ENCODE measurements at places on chromosomes 3 and 15. TPM values are rescaled to one million over a fixed set of nuclear protein-coding genes. Genes with fewer than 3 reads are reported as not detected.
A peak's percentile ranks its signal among the peaks of the same experiment; 100 is the strongest.

GRCh38 chr3:152243721-152244516 lies 24.8 kb upstream of the MBNL1 start:
- DNase-seq: no peak

DNA sequence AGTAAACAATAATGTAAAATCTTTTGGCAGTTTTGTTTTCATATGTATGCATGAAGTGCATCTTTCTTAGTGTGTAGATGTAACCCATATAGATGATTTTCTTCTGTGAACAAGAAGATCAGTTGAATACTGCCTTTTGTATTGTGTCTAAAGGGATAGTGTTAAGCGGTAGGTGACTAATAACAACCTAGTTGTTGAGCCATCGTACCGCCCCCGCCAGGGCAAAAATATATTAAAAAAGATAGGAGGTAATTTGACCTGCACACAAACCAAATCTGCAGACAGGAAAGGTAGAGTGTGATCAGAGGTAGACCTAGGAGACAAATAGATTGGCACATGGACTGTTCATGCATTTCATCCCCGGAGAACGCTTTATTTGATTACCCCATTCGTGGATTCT lies 3.3 kb upstream of the GMNC start:
- no peak for DNase-seq

DNA sequence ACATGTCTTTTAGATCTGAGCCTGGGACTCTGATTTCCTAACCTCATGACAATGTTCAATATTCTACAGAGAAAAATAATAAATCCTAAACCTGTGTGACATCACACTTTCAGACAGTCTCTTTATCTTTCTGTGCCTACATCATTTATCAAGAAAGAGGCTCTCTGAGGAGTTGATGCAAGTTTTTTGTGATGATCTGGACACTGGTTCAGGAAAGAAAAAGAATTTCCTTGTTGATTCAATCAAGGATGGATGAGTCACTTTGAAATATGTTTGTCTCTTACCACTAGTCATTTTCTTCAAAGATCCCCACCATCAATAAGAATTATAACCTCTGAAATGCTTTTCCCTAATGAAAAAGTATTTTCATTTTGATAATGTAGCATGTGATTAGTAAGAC lies 404.6 kb downstream of the WDR72 start:
- peak; percentile 2 for DNase-seq

- peak; percentile 49 for DNase-seq
Observed at GRCh38 chr3:120198305-120198878, 86.6 kb downstream of the GPR156 start.

Gene GOLGA8S
- 0.48 TPM for total RNA-seq

Gene GOLGA6L10
- total RNA-seq: 0.10 TPM

Gene FAM43A
- total RNA-seq: 1.8 TPM

Gene CAPN7
- total RNA-seq: 28.2 TPM

DNA sequence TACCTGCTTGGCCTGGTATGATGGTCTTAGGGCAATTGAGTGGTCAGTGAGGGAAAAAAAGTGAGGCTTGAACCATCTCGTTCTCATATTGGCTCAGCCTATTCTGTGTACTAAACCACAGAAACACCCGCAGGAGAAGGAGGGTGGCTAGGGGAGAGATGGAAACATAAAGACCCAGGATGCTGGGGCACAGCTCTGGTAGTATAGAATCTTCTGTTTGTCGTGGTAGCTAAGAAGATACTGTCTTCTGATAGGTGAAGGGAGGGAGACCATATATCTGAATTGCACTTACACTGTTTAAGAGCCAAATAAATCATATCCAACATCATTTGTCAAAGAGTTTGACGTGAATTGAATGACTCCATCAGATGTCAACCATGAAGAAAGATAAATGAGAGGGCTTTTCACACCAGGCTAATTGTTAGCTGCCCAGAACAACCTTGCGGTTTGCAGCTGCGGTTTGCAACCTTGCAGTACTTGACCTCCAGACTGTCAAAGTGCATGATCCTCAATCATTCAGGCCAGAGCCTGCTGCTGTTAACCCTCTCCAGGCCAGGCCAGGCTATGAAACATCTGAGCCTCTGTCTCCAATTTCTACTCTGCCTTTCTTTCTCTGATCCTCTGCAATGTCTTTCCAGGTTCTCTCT lies 40.9 kb upstream of the PIK3R4 start:
- no peak for DNase-seq

GRCh38 chr3:14366248-14366647 lies 36.2 kb upstream of the SLC6A6 start:
- no peak for DNase-seq

DNA sequence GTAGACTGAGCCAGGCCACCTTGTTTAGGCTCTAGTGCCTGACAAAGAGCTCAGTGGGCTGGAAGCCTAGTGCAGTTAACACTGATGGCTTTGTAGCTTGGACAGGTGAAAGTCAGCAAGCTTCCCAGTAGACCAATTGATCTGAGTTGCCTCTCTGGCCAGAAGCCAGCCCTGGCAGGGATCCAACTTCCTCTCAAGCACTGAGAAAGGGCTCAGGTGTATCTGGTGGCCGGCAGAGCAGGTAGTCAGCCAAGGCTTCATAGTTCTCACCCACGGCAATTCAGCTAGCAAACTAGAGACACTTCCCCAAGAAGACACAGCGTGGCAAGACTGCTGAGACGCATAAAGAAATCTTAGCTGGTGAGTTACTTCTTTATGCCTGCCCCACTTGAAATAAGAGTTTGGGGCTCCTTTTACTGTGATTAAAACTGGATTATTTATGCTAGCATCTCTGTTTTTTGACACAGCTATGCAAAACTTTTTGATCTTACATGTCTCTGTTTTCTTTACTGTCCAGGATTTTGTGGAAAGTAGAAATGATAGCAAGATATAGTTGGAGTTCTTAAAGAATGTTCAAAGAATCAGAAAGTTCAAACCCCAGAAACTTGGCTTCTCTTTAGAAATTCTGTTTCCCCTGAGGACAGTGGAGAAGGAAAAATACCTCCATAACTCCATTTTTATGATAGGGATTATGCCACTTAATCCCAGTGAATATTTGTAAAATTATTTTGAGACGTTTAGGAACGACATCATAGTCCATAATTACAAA lies 8.4 kb upstream of the CA12 start:
- no peak for DNase-seq
